ENCODE measurements at places on chromosomes 11 and 22.

- DNase-seq = no peak
Measured at GRCh38 chr11:101442936-101443521, 140.8 kb downstream of the TRPC6 start.

DNA sequence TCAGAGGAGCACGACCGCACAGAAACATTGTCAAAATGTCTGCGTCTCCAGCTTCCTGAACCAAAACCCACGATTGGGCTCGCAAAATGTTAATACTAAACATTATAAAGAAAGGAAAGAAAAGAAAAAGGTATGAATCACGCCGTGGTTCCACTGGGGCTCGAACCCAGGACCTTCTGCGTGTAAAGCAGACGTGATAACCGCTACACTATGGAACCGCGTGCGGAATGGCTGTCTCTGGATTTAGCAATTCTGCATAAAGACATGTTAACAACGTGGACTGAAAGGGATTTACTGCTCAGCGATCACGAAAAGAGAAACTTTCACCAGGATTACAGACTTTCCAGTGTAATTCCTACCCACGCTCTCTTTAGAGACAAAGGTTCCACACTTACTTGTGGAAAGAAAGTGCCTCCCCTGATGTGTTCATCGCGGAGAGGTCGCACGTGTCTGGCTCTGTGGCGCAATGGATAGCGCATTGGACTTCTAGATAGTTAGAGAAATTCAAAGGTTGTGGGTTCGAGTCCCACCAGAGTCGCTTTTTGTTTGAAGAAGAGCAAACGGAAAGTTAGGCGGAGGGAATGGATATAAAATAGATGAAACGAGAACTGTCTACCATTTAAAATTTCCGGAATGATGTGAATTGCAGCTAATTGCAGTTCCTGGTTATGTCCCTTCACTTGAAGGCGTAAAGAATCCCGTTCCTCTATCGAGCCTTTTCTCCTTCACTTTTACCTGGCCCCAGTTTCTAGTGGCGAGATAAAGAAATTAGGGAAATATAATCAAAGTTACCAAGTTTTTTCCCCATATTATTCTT lies 39.7 kb downstream of the OR4D9 start:
- DNase-seq = peak; percentile 57

- DNase-seq = peak; percentile 92
Measured at GRCh38 chr11:79244241-79244772, 196.5 kb downstream of the TENM4 start.

DNA sequence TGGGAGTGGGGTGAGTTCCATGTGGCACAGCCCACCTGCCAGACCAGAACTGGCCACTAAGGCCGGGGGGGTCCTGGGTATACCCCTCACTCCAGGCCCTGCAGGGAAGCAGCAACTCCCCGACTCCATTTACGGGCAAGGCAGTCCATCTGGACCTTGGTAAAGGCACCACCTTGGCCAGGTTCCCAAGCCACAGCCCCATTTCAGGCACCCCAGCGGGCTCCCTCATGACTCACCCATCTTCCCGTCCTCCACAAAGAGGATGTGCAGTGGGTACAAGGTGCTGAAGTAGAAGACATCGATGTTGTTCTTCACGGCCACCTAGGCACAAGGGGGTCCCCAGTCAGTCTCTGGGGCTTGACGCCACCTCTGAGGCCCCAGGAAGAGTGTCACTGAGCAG lies 15.7 kb upstream of the RASL10A start:
- no peak for DNase-seq

DNA sequence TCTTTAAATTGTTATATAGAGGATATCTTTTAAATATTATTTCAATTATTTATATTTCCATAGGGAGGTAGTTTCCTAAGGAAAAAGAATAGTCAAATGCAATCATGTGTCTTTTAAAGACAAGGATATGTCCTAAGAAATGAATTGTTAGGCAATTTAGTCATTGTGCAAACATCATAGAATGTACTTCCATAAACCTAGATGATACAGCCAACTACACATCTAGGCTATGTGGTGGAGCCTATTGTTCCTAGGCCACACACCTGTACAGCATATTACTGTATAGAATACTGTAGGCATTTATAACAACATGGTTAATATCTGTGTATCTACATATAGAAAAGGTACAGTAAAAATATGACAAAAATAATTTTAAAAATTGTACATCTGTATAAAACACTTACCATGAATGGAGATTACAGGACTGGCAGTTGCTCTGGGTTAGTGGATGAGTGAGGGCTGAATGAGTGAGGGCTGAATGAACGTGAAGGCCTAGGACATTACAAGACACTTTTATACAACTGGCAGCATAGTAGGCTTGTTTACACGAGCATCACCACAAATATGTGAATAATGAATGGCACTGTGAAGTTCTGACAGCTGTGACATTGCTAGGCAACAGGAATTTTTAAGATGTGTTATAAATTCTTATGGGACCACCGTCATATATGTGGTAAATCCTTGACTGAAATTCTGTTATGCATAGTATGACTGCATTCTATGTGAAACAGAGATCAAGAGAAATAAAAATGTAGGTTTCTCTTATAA lies 1879.0 kb upstream of the RAG2 start:
- DNase-seq = no peak

- no peak for DNase-seq
Measured at GRCh38 chr22:27795696-27796517, 5.6 kb downstream of the MN1 start.

DNA sequence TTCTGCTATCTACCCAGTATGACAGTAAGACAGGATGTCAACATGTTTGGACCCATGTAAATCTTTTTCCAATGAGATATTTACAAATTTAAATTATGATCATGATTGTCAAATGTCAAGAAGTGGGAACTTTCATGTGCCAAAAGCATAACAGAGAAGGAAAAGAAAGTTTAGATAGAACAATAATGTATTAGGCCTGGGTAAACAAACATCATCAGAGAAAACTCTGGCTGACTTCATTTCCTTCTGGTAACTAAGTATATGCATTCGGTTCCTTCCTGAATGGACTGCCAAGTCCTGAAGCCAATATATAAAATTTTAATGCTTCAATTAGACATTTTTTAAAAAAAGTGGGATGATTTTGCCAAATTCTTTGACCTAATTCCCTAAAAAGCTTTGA lies 16.5 kb downstream of the RNF141 start:
- DNase-seq = no peak

- peak; percentile 50 for DNase-seq
Measured at GRCh38 chr11:103013421-103013820, 57.9 kb upstream of the MMP13 start.

DNA sequence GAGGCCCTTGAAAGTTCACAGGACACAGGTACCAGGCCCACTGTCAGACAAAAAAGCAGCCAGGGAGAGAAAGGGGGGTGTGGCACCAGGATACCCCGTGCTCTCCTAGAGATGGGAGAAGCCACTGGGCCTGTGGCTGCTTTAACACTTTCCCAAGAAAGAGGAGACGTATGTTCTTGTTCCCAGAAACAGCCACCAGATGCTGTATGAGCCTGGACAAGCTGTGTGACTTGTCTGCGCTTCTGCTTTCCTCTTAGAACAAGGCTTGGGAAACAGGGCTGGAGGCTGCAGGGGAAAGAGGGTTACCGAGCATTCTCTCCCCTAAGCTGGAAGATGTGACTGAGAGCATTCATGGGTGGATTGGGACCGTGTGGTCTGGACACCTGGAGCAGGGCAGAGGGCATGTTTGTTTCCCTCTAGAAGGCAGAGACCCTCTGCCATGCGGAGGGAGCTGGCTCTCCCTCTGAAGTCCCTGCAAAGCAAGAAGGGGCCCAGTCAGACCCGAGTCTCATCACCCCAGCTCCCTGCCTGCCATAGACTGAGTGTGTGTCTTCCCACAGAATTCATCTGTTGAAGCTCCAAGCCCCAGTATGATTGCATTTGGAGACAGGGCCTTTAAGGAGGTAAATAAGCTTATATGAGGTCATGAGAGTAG lies 74.1 kb downstream of the TRIM29 start:
- DNase-seq = no peak

DNA sequence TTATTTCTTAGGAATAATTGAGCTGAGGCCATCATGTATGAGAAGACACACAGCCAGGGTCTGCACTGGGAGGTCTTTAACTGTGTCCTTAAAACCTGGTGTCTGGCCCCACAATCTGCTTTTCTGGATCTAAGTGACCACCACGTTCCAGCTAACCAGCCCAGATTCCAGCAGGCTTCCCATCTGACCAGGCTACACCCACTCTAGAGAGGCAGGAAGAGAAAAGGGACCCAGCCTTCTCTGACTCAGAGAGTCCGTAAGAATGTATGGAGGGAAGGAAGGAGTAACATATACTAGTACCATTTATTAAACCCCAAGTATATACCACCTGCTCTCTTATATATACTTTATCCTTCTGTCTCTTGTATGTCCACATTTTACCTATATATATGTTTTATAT lies 80.1 kb downstream of the LDLRAD3 start:
- DNase-seq = no peak

- DNase-seq = no peak
Measured at GRCh38 chr22:29167032-29167911, 38.4 kb upstream of the EMID1 start.

- DNase-seq = no peak
Measured at GRCh38 chr22:19463008-19463407, 15.5 kb upstream of the C22orf39 start.

DNA sequence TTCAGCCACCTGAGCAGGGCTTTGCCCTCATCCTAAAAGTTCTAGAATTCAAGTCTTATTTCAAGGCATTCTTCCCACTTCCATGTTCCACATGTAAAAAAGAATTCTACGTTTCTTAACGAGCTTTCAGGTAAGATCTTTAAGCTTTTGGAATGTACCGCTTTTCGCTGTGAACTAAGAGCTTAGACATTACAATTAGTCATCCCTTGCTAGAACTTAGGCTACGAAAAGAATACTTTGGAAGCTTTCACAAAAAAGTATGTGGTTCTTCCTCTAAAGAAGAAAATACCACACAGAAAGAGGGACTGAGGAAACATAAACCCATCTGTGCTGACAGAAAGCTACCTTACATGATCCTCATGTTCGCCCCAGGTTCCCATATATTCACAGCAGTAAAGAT lies 1.9 kb downstream of the NUMA1 start:
- DNase-seq = no peak

DNA sequence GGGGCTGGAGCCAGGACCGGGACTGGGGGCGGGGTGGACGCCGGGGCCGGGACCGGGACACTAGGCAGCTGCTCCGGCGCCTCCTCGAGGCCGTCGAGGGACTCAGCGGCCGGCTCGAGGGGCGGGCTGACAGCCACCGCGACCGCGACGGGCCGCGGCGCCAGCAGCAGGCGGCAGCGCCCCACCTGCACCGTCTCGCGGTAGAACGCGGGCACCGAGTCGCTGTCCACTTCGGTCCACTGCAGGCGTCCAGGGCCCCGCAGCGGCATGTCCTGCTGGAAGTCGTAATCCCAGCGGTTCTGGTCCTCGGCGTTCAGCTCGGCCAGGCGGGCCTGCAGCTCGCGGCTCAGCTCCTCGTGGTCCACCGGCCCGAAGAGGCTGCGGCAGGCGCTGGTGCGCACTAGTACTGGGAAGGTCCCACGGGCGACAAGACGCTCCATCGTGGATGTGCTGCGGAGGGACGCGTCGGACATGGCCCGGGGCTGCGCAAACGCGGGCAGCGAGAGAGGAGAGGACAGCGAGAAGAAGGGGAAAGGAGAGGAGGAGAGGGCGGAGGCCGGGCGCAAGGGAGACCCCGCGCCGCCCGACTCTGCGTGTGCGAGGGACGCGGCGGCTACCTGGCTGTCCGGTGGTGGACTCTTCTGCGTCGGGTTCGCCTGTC lies 428 bp downstream of the CDKN1C start:
- no peak for DNase-seq

DNA sequence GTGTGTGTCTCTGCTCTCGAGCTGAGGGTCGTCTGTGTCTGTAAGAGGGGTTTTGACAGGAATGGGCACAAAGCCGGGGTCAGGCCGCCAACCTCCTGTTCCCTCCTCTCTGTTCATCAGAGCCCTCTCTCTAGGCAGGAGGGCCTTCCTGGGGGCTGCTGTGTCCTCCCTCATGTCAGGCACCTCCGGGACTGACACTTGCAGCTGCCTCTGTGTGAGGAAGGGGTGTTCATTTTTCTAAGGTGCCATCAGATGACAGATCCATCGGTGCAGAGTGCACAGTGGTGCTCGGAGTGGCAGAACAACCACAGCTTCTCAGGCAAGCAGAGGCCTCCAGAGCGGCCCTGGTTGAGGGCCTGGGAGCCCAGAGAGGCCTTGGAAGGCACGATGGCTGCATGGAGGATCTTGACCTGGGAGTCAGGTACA lies 265.4 kb upstream of the B3GAT1 start:
- DNase-seq = no peak

DNA sequence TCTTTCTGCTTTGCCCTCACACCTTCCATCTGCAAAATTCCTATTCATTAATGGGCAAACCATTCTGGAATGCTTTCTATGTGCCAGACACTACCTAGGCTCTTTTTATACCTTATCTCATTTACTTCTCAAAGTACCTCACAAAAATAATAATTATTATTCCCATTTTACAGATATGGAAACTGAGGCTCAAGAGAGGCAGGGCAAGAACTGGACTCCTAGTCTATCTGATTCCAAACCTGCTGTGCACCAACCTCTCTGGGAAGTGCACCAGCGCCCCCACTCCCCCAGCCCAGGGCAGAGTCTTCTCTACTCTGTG lies 826 bp upstream of the DGAT2 start:
- no peak for DNase-seq

- DNase-seq = no peak
Measured at GRCh38 chr11:126898802-126899201, 101.8 kb downstream of the KIRREL3 start.

- DNase-seq = no peak
Measured at GRCh38 chr22:37337204-37337943, 55.1 kb downstream of the CYTH4 start.

DNA sequence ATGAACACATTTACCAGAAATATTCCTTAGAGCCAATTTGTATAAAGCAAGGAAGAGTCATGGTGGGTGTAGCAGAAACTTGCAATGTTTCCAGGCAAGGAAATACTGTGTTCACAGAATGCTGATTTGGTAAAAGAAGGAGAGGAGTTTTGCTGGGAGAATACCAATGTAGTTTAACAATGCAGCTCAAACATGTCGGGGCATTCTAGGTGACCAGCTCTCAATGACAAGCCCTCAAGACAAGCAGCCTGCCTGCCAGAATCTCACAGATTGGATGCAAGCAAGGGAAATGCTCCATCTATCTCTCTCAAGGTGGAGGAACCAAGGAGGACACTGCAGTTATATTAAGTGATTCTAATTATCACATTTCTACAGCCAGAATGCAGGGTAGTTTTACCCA lies 190.4 kb downstream of the MAML2 start:
- DNase-seq = no peak

DNA sequence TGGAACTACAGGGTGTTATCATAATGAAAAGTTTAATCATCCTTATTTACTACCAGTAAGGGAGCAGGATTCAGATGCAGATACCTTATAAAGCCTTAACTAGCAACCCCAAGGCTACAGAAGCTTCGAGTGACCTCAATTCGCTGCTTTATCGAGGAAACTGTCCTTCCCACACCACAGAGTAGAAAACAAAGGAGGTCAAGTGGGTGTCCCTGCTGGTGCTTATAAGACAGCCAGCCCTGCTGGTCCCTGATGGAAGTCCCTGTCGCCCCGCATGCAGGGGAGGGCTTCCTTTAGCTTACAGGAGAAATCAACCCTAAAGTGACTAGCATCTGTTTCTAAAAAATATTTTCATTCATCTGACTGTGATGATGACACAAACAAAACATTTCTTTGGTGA lies 7.3 kb downstream of the MN1 start:
- no peak for DNase-seq

GRCh38 chr22:46568102-46568809 lies 30.8 kb upstream of the CELSR1 start:
- DNase-seq = no peak

Measured in AG04449 (cell line).